ENCODE measurements at places on chromosomes 7 and 10.

DNA sequence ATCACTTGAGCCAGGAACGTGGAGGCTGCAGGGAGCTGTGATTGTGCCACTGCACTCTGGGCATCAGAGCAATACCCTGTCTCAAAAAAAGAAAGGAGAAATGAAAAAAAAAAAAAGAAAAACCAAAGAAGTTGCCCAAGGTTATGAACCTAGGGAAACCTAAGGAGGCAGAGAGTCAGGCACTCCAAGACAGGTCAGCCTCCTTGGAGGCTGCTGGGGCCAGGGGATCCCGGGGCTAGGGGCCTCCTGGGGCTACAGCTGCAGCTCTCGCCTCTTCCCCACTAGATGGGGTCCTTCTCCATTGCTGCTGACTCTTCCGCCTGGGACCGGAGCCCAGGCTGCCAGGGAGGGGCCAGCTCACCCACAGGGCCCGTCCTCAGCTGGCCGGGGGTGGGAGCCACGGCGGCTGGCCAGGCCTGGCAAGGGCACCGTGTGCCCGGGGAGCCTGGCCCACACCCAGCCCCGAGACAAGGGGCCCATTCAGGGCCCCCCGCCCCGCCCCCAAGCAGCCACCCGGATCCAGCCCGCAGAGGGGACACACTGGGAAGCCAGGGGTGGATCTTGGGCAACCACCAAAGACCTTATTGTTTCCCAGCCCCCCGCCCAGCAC, 1.7 kb upstream of the SPACDR start:
- DNase-seq: peak; percentile 81

DNA sequence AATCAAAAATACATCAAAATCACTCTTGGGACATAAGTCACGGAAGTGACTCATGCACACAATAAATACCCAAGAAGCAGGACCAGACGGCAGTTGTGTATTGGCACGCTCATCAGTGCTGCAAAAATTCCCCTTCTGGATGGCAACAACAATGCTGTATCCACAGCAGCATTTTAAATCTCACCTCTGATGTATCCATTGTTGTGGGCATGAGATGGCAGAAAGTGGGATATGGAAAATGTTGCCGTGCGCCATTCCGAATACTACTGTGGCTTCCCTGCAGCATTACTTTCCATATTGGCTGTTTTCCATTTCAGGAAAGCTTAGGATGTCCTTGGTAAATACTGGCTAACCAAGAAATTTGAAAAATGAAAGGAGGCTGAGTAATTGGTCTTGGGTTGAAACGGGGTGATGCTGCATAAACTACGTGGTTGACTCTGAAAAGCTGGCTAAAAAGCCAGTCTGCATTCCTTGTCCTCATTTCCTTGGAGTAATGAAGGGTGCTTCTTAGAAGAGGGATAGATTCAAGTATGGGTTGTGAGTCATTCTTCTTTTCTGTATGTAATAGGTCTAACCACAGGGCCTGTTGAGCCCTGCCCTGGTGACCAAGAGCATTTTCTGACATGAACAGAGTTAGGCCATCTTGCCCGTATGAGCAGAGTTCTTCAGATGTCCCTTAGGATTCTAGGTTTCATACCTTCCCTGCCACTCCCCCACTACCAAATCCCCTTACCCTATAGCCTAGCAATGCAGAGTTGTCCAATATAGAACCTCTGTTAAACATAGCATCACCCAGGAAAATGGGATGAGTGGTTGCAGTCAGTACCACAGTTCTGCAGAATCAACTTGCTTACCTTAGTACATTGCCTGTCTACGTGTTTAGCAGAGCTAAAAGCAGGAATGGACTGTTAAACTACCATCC, 36.3 kb upstream of the TOMM7 start:
- no peak for DNase-seq

DNA sequence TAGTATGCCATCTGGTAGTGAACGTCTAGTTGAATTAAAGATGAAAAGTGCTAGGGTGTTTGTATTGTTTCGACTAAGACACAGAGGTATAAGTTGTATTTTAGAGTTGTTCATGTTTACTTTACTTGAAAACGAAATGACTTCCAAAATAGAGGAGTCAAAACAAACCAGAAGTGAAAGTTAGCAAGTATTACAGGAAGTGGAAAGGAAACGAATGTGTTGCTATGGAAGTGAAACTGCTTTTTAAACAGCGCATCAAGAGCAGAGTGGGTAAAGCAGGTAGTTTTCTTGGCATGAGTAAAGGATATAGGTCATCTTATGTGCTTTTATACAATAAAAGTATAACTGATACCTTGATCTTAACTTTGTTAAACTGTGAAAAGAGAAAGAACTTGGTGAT, 20.0 kb upstream of the GALNTL5 start:
- DNase-seq: no peak

- peak; percentile 79 for DNase-seq
Measured at GRCh38 chr10:86688398-86688921, 20.1 kb downstream of the LDB3 start.

DNA sequence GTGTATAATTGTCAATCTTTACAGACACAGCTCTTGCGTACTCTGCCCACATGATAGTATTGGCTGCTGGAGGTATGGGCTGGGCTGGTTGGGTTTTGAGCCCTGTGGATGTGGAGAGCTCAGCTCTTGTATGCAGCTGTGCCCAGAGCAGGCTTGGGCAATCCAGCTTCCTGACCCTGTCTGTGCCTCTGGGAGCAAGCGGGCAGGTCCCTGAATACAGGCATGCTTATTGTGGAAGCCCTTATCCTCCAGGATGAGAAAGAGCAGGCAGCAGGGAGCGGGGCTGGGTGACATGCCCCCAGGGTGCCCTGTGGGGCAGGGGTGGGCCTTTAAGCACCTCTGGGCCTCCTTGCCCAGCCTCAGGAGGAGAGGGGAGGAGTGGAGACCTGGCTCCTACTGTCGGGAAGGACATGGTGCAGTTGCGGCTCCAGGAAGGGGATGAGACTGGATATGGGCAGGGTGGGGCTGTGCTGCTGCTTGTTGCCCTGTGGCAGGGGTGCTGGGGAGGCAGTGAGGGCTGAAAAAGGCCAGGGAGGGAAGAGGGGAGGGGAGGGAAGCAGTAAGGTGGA, 32.7 kb upstream of the SH2D4B start:
- DNase-seq: no peak

DNA sequence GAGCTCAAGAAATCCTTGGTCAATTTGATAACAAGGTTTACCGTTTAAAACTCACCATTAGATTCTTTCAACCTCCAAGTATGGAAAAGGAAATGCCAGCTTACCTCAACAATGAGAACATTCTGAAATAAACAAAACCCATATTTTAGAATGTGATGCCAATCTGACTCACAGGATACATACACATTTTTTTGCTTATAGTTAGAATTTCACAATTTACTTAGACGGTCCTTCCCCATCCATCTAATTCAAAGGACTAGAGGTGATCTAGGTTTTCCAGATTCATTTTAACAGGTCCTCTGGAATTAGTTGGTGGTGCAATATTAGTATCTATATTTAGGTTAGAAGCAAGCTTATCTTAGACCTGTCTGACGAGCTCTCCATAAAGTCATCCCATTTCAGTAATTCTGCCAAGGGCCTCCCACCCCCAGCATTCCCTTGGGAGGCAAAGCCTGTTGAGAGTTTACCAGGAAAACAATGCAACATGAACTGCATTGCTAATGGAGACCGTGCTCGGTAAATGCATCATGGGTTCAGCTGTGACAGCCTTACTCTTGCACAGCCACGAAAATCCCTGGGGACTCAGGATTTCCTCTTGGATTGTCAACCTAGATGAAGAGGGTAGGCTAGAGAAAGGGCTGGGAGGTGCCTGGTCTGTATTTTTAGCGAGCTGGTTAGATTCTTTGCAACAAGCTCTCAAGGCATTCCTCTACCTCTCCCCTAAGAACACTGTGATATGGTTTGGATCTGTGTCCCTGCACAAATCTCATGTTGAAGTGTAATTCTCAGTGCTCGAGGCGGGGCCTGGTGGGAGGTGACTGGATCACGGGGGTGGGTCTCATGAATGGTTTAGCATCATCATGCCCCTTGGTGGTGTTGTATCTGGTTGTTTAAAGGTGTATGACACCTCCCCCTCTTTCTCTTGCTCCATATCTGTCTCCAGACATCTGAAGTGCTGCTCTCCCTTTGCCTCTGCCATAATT, 93.8 kb downstream of the PRTFDC1 start:
- no peak for DNase-seq

DNA sequence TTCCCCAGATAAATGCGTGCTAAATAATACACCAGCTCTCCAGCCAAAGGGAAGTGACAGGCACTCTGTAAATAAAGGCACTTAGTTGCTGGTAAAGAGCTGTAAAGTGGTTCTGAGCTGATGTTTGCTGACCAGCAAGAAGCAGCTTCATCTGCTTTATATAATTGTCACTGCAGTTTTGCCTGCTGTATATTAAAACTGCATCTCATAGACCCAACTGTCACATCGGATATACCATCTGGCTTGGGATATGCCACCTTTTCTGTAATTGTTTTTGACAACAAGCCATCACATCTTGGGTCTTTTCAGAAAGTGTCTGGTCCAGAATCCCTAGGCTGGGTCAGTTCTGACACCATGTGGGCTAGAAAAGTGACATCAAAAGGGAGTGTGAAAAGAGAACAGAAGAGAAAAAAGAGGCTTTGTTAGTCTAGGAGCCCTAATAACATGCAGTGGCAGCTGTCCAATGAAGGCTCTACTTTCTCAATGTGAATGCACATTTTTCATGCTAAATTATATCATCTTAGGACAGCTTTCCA, 697.6 kb downstream of the KCNMA1 start:
- DNase-seq: no peak

GRCh38 chr10:34845070-34845469, 30.0 kb upstream of the PARD3 start:
- no peak for DNase-seq

- no peak for DNase-seq
Measured at GRCh38 chr10:68403701-68404100, 3.4 kb downstream of the RUFY2 start.

DNA sequence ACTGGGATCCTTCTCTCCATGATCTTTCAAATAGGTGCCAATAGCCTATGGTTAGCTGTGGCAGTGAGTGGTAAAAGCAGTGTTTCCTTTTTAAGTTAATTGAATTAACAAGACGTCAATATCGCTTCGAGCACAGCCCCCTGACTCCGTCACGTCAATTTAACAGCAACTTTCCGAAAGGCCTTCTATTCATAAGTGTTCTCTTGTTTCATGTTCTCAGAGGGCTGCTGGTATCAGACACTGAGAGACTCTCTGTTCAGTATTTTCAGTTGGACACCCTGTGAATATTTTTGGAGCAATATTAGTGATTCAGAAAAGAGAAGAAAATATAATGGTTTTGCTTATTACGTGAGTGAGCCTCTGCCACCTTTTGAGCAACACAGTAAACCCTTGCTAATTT, 174.2 kb upstream of the INSYN2A start:
- no peak for DNase-seq

DNA sequence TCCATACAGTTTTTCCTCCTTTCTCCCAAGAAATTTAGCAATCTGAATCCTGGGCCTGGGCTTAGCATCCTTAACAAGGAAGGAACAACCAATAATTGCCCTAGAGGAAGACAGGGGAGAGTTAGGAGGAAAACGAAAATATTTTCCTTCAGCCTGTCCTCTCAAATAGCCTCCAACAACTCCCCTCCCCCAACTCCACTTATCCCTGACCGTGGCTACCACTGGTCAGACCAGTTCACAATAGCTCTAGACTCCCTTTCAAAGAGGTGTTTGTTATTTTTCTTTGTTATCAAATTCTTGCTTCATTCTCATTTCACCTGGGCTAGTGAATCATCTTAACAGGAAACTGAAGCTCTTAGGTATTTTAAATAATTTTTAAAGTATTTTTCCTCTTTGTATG, 114.1 kb downstream of the CPED1 start:
- peak; percentile 7 for DNase-seq

DNA sequence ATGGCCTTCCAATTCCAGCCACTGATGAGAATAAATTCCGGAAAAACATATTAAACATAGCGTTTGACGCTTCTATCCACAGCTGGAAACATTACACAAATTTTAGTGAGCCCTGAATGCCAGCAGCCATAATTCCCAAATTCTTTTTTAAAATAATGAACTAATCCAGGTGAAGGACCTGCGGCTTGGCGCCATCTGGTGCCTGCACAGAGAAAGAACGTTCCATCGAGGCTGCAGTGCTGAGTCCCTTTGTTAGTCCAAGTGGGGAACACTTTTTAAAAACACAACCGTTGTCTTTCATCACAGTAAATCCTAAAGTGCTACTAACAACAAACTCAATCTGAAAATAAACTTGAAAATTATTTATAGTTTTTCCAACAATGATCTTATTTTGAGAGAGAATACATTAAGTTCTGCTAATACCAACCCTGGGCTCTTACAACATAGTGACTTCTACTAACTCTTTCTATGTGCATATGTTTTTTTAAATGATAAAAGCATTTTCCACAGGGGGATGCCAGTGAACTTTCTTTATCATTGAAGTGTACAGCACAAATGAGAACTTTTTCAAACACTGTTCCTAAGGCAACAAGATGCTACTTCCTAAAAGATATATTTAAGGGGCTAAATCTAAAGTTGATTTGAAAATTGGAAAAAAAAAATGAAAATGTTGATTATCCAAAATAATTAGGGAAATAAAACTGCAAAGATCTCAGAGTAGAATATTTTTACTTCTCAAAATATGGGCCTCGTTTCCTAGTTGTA, 166.9 kb upstream of the RNF32 start:
- DNase-seq: peak; percentile 67

GRCh38 chr10:10205906-10206305, 811.8 kb upstream of the CELF2 start:
- no peak for DNase-seq

- no peak for DNase-seq
Measured at GRCh38 chr10:51804866-51805265, 105.5 kb upstream of the CSTF2T start.
